ENCODE measurements at places on chromosomes 16 and 17.

DNA sequence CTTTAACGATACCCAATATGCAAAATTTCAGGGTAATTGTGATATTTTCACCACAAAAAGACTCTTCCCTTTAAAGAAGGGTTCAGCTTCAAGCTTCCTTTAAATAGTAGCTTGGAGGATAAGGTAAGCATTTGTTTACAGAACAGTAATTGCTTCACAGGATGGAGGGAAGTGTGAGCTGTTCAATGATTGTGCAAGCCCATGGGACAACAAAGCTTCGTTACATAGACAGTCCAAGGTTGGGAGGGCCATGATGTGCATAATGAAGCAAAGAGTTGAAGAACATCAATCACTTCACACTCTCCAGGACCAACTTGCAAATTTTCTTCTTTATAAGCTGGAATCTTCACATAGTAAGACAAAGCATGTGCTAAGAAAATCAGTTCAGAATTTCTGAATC lies 145.0 kb upstream of the ASIC2 start:
- DNase-seq: no peak

DNA sequence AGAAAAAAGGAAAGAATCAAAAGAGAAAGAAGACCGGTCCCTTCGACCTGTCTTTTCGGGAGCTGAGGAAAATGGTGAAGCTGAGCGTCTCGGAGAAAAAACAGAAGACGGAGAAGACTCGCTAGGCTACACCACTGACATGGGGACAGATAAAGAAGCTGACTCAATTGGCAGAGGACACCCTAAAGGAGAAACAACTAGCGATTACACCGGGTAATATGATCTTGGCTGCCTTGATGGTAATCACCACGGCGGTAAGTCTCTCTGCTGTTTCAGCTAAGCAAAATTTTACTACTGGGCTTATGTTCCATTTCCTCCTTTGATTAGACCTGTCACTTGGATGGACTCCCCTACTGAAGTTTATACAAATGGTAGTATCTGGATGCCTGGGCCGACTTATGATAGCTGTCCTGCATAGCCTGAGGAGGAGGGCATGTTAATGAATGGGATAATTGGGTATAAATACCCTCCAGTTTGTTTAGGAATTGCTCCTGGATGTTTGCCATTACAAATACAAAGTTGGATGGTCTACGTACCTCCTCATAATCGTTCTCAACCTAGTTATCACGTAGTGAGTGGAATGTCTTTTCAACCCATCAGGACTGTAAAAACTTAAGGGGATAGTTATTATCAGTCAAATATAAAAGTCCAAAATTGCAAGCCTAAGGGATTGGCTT lies 24.1 kb downstream of the ALOX15B start:
- DNase-seq: no peak

DNA sequence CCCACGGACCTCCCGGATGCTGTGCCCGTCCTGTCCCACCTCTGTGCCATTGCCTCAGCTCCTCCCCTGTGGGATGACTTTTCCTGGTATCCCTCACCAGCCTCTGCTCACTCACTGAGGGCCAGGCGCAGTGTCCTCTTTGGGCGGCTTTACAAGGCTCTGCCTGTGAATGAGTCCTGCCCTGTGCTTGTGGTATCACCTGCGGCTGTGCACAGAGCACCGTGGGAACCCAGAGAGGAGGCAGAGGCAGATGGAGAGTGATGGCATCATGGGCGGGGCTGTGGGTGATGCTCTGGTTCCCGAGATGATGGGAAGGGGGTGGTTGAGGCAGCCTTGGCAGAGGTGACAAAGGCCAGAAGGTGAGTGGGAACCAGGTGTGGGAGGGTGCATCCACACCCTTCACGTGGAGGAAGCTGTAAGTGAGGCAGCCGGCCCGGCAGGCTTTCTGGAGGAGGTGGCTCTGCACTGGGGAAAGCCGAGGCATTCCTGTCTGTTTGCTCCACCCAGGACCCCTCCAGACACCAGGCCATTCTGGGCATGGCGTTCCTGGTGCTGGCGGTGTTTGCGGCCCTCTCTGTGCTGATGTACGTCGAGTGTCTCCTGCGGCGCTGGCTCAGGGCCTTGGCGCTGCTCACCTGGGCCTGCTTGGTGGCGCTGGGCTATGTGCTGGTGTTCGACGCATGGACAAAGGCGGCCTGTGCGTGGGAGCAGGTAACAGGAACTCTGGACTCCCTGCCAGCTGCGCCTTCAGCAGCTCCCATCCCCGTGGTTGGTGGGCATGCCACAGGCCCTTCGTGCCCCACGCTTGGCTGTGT lies 23.8 kb downstream of the ADCY7 start:
- DNase-seq: no peak

- no peak for DNase-seq
Observed at GRCh38 chr17:41663451-41664171, 25.1 kb upstream of the EIF1 start.

DNA sequence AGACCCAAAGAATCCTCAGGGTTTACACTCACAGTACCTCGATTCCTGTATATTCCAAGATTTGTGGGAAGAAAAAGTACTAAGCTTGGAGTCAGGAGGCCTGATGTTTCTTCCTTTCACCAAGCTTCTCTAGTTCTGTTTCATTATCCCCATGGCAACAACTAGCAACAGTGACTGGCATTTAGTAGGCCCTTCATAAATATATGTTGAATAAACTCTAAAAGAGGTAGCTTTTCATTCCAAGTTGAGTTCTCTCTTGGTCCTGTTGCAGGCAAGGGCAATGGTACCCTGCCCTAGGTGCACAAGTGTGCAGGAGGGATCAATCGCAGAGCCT lies 527 bp upstream of the UBE2Z start:
- no peak for DNase-seq

Measured in NCI-H446 treated with DMSO at 0.1 percent for 48 hours (cell line).